ENCODE measurements at places on chromosomes 12 and 14.

DNA sequence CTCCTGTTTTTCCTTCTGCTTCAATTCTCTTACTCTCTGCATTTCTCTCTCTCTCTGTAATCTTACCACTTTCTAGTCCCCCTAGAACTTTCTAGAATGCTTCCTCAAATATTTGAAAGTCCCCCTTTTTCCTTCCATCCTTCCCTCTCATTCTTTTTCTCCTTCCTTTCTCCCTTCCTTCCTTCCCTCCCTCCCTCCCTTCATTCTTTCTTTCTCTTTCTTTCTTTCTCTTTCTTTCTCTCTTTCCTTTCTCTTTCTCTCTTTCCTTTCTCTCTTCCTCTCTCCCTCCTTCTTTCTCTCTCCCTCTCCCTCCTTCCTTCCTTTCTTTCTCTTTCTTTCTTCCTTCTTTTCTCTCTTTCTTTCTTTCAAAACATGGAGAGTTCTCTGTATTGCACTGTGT lies 201.4 kb upstream of the IGF1 start:
- no peak overlapping the region for H3K4me3 ChIP-seq
- no peaks in the 10 kb centered on the region for H3K27me3 ChIP-seq
- no peaks in the 10 kb centered on the region for H3K4me1 ChIP-seq
- no peak overlapping the region for H3K27ac ChIP-seq

DNA sequence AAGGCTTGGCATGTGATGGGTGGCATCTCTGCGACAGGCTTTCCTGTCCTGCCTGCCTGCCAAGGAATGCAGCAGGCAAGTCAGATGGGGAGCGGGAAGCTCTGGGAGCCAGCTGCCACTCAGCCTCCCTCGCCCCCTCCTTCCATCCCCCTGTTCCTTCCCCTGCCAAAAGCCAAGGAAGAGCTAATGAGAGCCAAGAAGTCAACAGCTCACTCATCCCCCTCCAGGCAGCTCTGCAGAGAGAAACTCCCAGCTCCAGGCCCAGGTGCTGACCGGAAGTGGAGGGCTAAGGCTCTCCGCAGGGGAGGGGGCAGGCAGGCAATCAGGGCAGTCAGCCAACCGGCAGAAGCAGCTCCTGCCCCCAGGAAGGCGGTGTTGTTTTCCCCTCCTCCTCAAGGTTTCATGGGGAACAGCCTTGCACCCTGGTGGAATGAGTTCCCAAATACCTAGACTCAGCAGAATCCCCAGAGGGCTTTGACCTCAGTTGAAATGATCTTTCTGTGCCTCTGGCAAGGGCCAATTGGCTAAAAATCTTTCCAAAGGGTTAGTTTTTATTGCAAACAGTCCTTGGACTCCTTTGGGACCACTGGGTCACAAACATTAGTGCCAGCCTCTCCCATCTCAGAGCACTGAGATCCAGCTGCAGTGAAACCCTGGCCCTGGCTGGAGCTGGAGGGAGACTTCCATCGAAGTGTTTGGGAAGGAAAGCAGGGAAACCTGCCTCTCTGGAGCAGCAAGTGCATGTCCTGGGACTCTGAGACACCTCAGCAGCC lies 349.1 kb downstream of the DPF3 start:
- no peaks in the 10 kb centered on the region for H3K36me3 ChIP-seq
- DNase-seq: no peak
- no peaks in the 10 kb centered on the region for H3K27me3 ChIP-seq
- no peak overlapping the region for H3K27ac ChIP-seq
- no peak overlapping the region for H3K4me3 ChIP-seq

DNA sequence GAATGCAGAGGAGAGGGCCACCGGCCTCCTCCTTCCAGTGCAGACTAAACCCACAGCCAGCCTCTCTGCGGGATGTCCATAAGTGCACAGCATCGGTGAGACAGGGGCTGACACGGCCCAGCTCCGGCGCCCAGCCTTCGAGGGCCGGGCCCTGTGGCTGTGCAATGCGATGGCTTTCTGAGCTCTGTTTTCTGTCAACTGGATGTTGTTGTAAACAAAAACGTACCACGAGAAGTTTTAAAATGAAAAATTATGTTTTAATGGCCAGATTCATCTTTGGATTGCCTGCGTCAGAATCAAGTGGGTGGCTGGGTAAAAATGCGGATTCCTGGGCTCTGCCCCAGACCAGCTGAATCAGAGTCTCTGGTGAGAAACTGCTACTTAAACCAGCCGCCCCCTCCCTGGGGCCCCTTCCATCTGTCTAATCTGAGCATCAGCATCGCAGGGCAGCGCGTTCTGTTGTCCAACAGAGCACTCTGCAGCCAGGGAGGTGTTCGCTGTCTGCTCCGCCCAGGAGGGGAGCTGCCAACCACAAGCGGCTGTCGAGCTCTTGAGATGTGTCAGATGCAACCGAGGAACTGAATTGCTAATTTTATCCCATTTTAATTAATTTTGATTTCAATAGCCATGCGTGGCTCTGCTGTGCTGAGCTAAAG lies 133.4 kb downstream of the RFLNA start:
- H3K4me3 ChIP-seq: no peak overlapping the region
- H3K36me3 ChIP-seq: peaks cover 7% of the 10 kb centered on the region
- no peak overlapping the region for H3K27ac ChIP-seq
- no peaks in the 10 kb centered on the region for H3K4me1 ChIP-seq

DNA sequence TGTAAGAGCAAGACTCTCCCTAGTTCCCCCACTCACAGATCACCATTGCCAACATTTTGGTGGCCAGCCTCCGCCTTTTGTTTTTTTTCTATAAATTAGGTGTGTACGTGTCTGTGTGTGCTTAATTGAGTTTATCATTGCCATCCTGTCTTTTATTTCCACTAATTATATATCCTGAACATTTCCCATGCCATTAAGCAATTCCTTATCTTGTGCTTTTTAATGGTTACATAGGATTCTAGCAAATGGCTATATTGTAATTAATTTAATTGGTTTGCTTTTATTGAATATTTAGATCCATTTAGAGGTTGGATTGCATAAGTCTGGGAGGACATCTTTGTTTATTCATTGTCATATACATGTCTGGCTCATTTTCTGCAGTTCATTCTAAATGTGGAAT lies 107.3 kb upstream of the RTL1 start:
- no peak overlapping the region for H3K27ac ChIP-seq
- DNase-seq: no peak
- no peaks in the 10 kb centered on the region for H3K4me1 ChIP-seq
- H3K27me3 ChIP-seq: no peaks in the 10 kb centered on the region
- H3K4me3 ChIP-seq: no peak overlapping the region
- H3K36me3 ChIP-seq: no peaks in the 10 kb centered on the region

- peaks cover 22% of the 10 kb centered on the region for H3K4me1 ChIP-seq
- H3K4me3 ChIP-seq: no peak overlapping the region
- H3K27me3 ChIP-seq: no peaks in the 10 kb centered on the region
Measured at GRCh38 chr14:97120611-97121031, 323.4 kb downstream of the VRK1 start.
